ENCODE measurements at places on chromosomes 13 and 19. TPM values are rescaled to one million over a fixed set of nuclear protein-coding genes. Genes with fewer than 3 reads are reported as not detected.
A peak's percentile ranks its signal among the peaks of the same experiment; 100 is the strongest.

DNA sequence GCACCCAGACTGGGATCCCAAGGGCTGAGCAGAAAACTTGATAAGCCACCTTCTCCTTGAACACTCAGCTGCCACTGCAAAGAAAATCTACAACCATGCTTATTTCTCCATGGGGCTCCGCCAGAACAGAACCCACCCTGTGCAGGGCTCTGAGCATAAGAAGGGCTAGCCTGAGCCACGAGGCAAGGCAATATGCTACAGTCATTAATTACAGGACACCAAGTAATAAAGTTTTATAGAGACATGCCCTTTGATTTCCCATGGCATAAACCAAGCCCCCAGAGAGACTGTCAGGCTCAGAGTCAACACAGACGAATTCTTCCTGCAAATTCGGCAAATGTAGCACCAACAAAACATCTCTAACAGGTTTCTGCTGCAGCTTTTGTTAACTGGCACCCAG is 5.7 kb downstream of the PEPD start:
- no peak for DNase-seq

GRCh38 chr19:6866741-6867151 is 20.6 kb upstream of the ADGRE1 start:
- DNase-seq: no peak

The ACP7 gene
- 1.6 TPM for total RNA-seq

The ZNF568 gene
- 17.8 TPM for total RNA-seq

DNA sequence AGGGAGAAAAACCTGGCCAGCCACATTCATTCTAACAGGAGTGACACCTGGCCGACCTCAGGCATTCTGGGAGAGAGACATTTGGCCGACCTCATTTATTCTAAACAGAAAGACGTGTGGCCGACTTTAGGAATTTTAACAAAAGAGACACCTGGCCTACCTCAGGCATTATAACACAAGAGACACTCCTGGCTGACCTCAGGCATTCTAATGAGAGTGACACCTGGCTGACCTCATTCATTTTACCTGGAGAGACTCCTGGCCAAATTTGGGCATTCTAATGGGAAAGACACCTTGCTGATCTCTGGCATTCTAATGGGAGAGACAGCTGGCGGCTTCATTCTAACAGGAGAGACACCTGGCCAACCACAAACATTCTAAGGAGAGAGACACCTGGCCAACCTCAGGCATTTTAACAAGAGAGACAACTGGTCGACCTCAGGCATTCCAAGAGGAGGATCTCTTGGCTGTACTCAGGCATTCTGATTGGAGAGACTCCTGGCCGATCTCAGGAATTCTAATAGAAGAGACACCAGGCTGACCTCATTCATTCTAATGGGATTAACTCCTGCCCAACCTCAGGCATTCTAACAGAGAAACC is 1353.9 kb downstream of the UQCRFS1 start:
- no peak for DNase-seq

- DNase-seq: no peak
Observed at GRCh38 chr13:77184455-77184854, 142.4 kb downstream of the MYCBP2 start.

GRCh38 chr13:91228108-91228507 is 119.4 kb upstream of the MIR17HG start:
- DNase-seq: no peak

- DNase-seq: peak; percentile 74
Observed at GRCh38 chr19:1672038-1672768, 19.8 kb upstream of the TCF3 start.

GRCh38 chr13:59447846-59448620 is 715.7 kb downstream of the DIAPH3 start:
- no peak for DNase-seq

GRCh38 chr13:41670873-41671443 is 213.6 kb downstream of the RGCC start:
- DNase-seq: no peak

The CGB2 gene
- not detected for total RNA-seq

GRCh38 chr19:55118401-55118991 is 1.1 kb upstream of the PPP1R12C start:
- DNase-seq: peak; percentile 81

DNA sequence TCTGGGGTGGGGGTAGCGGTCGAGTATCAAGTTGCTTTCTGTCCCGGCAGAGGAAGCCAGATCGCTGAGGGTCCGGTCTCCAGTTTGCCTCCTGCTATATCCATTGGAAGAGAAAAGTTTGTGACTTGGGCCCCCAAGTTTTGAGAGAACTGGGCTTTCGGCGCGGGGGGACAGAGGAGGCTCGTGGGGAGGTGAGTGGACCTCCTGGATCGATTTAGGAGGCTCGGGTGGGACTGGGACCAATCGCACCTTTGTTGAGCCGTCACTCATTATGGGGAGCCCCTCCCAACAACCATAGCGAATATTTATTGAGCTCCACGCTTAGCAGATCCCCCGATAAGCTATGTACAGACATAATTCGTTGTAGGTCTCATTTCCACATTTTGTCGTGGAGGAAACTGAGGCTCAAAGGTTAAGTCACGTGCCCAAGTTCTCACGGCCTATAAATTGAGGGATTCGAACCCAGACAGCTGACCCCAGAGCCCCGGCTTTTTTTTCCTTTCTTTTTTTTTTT is 909 bp downstream of the RFXANK start:
- DNase-seq: no peak

GRCh38 chr19:35249146-35249847 is 495 bp downstream of the LSR start:
- DNase-seq: no peak
